NCI-H1930 (cell line): ENCODE measurements at places on chromosomes 4 and X.
A peak's percentile ranks its signal among the peaks of the same experiment; 100 is the strongest.

DNA sequence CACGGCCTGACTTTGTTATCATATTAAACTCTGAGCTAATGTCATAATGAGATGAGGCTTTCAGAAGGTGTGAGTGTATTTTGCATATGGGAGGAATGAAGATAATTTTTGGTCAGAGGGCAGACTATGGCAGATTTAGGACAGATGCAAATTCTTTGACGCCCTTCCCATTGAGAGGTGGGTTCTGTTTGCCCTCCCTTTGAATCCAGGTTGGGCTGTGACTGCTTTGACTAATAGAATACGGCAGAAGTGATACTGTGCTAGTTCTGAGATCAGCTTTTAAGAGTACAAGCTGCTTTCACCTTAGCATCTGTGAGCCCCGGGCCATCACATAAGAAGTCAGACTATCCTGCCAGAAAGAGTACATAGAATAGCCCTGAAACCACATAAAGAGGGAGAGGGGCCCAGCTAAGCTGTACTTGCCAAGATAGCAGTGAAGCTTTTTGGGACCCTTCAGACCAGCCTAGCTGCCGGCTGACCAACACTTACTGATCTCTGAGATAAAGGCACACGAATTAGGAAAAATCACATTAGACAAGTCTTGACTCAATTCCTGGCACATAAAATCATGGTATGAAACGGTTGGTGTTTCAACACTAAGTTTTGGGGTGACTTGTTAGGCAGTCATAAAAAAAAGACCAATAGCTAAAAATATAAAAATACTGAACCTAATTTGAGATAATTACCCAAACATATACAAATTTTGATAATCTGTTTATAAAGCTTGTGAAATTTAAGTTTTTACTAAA is 166.7 kb upstream of the SH3RF1 start:
- no peak for DNase-seq

DNA sequence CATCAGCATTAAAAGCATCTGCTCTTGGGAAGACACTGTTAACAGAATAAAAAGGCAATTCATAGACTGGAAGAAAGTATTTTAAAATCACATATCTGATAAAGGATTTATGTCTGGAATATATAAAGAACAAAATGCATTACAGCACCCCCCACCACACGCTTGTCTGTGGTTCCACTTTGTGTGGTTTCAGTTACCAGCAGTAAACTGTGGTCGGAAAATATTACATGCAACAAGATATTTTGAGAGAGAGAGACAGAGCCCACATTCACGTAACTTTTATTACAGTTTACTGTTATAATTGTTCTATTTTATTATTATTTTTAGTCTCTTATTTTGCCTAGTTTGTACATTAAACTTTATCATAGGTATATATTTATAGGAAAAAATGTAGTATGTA is 21.2 kb upstream of the PDE6B start:
- DNase-seq = no peak

GRCh38 chr4:29717287-29718057 is 1002.7 kb upstream of the PCDH7 start:
- no peak for DNase-seq

GRCh38 chr4:147854154-147854553 is 122.3 kb downstream of the ARHGAP10 start:
- no peak for DNase-seq

- peak; percentile 22 for DNase-seq
These were observed 39.6 kb downstream of the ZCCHC13 start for GRCh38 chrX:74343343-74344279.

DNA sequence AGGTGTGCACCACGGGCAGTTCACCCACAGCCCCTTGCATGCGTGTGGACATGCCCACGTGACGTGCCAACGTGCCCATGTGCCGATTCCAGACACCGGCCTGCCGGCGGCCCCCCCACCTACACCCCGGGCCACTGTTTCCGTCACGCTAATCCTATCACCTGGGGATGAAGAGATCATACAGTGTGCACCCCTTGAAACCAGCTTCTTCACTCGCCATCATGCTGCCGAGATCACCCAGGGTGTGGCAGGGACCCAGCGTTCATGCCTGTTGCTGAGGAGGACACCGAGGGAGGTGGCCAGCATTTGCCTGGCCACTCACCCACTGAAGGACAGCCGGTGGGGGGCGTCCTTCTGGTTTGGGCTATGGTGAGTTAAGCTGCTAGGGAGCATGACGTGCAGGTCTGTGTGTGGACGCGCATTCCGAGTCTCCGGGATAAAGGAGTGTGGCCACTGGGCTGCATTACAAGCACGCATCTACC is 14.1 kb downstream of the CTBP1 start:
- DNase-seq = no peak

GRCh38 chr4:38182334-38182998 is 222.3 kb downstream of the PTTG2 start:
- DNase-seq = no peak
